ENCODE measurements at places on chromosomes 7 and 10.
A peak's percentile ranks its signal among the peaks of the same experiment; 100 is the strongest.

DNA sequence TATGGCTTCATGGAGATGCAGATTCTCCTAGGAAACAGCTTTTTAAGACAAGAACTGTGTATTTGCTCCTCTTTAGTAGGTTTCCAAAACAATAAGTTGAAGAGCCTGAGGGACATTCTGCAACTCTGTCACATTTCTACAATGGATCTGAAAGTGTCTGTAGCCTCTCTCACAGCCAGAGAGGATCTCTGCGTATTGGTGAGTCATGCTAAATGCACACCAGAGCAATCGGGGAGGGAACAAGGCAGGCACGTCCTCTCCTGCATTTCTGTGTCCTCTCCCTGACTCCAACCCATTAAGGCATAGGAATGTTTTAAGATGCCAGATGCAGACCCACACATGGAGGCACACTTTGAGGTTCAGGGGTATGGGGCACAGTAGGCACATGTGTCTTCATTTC is 1126.4 kb upstream of the GHITM start:
- no peaks in the 10 kb centered on the region for H3K27me3 ChIP-seq
- peaks cover 11% of the 10 kb centered on the region for H3K4me1 ChIP-seq
- H3K27ac ChIP-seq: no peak overlapping the region

- no peaks in the 10 kb centered on the region for H3K36me3 ChIP-seq
- H3K27me3 ChIP-seq: no peaks in the 10 kb centered on the region
- H3K4me3 ChIP-seq: no peak overlapping the region
- no peak overlapping the region for H3K27ac ChIP-seq
These were observed 70.2 kb downstream of the NOC3L start for GRCh38 chr10:94292434-94293090.

GRCh38 chr7:106012935-106013439 is 49.9 kb downstream of the CDHR3 start:
- no peaks in the 10 kb centered on the region for H3K27me3 ChIP-seq
- no peak for DNase-seq
- H3K4me3 ChIP-seq: no peak overlapping the region

GRCh38 chr10:113216102-113216501 is 266.1 kb downstream of the TCF7L2 start:
- H3K27ac ChIP-seq: no peak overlapping the region
- DNase-seq: peak; percentile 14
- H3K36me3 ChIP-seq: no peaks in the 10 kb centered on the region
- H3K4me3 ChIP-seq: no peak overlapping the region

- no peak overlapping the region for H3K27ac ChIP-seq
- DNase-seq: no peak
- no peaks in the 10 kb centered on the region for H3K4me1 ChIP-seq
- H3K4me3 ChIP-seq: no peak overlapping the region
- H3K36me3 ChIP-seq: peaks cover 4% of the 10 kb centered on the region
These were observed 26.9 kb downstream of the FKBP6 start for GRCh38 chr7:73354821-73355220.

DNA sequence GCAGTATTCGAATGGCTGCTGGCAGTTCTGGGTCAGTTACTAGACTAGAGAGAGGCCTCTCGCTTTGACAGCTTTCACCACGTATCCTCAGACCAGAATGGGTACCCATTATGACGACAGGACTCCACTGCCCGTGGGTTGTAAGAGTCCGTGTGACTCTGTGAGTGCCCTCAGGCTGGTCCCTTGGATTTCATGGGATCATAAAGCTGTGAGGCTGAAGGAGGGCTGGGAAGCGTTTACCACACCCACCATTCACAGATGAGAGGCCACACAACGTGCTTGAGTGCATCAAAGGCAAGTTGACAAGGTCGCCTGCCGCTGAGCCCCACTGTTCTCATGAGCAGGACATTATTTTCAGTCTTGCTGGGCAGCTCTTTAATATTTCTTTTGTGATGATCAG is 87.2 kb downstream of the EZH2 start:
- H3K27ac ChIP-seq: no peak overlapping the region
- H3K4me3 ChIP-seq: no peak overlapping the region
- peaks cover 5% of the 10 kb centered on the region for H3K4me1 ChIP-seq
